ENCODE measurements at places on chromosomes 13 and 19. TPM values are rescaled to one million over a fixed set of nuclear protein-coding genes. Genes with fewer than 3 reads are reported as not detected.
A peak's percentile ranks its signal among the peaks of the same experiment; 100 is the strongest.

Gene LAIR1
- total RNA-seq: 0.29 TPM

Gene RELB
- total RNA-seq: 9.8 TPM

- no peak overlapping the region for H3K4me3 ChIP-seq
- no peaks in the 10 kb centered on the region for H3K4me1 ChIP-seq
- no peaks in the 10 kb centered on the region for H3K36me3 ChIP-seq
- no peak overlapping the region for H3K27ac ChIP-seq
- H3K27me3 ChIP-seq: no peaks in the 10 kb centered on the region
Measured at GRCh38 chr13:57823704-57824103, 192.2 kb downstream of the PCDH17 start.

DNA sequence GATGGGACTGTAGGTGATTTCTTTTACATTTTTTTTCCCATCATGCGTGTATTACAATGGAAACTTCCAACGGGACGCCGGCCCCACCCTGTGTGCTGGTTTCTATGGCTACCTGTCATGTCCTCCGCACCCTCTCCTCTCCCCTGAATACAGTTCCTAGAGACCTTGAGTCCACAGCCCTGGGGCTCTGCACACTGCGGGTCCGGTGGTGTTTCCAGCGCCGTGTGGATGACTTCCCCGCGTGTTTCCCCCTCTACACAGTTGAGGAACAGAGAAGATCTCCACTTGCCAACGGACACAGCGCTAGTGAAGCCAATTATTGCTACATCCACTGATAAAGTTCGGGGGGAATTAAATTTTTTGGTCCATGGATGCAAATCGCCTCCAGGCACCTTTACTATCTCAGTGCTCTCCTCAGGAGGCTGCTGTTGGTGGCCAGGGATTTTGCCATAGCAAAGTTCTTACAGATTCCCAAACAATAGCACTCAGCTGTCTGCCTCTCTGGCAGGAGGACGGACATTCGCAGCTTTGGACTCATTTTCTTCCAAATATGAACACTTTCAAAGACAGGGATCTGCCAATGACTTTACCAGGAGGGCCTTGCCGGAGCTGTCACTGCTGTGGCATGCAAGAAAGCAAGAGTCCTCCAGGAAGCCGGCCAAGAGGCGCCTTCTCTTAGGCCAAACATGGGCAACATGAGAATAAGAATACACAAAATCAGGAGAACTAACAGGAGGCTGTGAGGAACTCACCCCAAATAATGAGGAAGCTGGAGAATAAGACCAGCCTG lies 39.3 kb upstream of the GAS6 start:
- H3K36me3 ChIP-seq: no peaks in the 10 kb centered on the region
- no peak overlapping the region for H3K4me3 ChIP-seq
- H3K27ac ChIP-seq: peak overlapping the region; percentile 64
- no peaks in the 10 kb centered on the region for H3K27me3 ChIP-seq

DNA sequence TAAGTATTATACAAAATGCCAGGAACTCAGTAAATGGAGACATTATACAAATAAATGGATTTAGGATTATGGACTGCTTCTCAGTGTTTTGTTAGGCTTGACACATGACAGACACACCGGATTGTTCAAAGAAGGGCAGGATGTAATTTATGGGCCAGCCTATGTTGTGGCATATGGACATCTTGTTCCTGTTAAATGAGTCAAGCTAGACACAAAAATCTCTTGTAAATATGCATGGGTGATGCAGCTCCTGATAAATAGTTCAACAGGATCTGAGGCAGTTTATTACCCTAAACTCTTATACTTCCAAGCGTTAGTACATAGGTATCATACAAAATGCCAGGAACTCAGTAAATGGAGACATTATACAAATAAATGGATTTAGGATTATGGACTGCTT lies 502.3 kb downstream of the TBC1D4 start:
- H3K27me3 ChIP-seq: no peaks in the 10 kb centered on the region
- no peak overlapping the region for H3K4me3 ChIP-seq
- DNase-seq: no peak
- H3K4me1 ChIP-seq: no peaks in the 10 kb centered on the region

GRCh38 chr13:36313047-36313969 lies 15.7 kb upstream of the CCDC169 start:
- H3K27me3 ChIP-seq: no peaks in the 10 kb centered on the region
- no peak for DNase-seq
- H3K4me1 ChIP-seq: peaks cover 22% of the 10 kb centered on the region
- peaks cover 37% of the 10 kb centered on the region for H3K36me3 ChIP-seq
- H3K4me3 ChIP-seq: no peak overlapping the region

GRCh38 chr13:43042410-43042921 lies 19.1 kb downstream of the DNAJC15 start:
- H3K4me1 ChIP-seq: peaks cover 10% of the 10 kb centered on the region
- DNase-seq: peak; percentile 56
- H3K27ac ChIP-seq: no peak overlapping the region
- H3K4me3 ChIP-seq: no peak overlapping the region

GRCh38 chr13:67175836-67176459 lies 54.2 kb downstream of the PCDH9 start:
- H3K4me3 ChIP-seq: no peak overlapping the region
- H3K36me3 ChIP-seq: no peaks in the 10 kb centered on the region
- no peak overlapping the region for H3K27ac ChIP-seq
- no peaks in the 10 kb centered on the region for H3K4me1 ChIP-seq
- no peak for DNase-seq

GRCh38 chr13:111973605-111974340 lies 93.2 kb upstream of the SOX1 start:
- no peak overlapping the region for H3K4me3 ChIP-seq
- no peak overlapping the region for H3K27ac ChIP-seq
- no peaks in the 10 kb centered on the region for H3K36me3 ChIP-seq
- no peaks in the 10 kb centered on the region for H3K4me1 ChIP-seq
- no peak for DNase-seq

DNA sequence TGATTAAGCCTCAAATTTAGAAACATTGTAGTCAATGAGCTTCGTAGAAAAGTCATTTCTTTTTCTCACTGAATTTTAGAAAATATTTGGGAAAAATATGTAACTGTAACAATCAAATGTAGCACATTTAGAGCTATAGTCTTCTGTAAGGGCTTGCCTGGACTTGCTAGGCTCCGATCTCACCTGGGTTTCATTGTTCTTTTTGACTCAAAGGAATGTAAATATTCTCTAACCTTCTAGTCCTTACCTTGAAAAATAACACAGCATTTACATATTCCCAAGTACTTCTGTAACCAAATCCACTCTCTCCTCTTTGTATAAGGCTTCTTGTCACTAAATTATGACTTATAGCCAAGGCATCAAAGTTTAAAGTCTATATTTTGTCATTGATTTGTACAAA lies 2.9 kb upstream of the UFM1 start:
- H3K4me1 ChIP-seq: peaks cover 20% of the 10 kb centered on the region
- no peaks in the 10 kb centered on the region for H3K27me3 ChIP-seq
- H3K27ac ChIP-seq: no peak overlapping the region
- H3K36me3 ChIP-seq: peaks cover 11% of the 10 kb centered on the region

All from osteoblast (primary cell).